ENCODE measurements at places on chromosomes 6 and 20. TPM values are rescaled to one million over a fixed set of nuclear protein-coding genes. Genes with fewer than 3 reads are reported as not detected.

The ZNF184 gene
- 3.9 TPM for total RNA-seq

The DLK2 gene
- not detected for total RNA-seq

The IRF4 gene
- total RNA-seq: 1.1 TPM

The LST1 gene
- total RNA-seq: 8.5 TPM

DNA sequence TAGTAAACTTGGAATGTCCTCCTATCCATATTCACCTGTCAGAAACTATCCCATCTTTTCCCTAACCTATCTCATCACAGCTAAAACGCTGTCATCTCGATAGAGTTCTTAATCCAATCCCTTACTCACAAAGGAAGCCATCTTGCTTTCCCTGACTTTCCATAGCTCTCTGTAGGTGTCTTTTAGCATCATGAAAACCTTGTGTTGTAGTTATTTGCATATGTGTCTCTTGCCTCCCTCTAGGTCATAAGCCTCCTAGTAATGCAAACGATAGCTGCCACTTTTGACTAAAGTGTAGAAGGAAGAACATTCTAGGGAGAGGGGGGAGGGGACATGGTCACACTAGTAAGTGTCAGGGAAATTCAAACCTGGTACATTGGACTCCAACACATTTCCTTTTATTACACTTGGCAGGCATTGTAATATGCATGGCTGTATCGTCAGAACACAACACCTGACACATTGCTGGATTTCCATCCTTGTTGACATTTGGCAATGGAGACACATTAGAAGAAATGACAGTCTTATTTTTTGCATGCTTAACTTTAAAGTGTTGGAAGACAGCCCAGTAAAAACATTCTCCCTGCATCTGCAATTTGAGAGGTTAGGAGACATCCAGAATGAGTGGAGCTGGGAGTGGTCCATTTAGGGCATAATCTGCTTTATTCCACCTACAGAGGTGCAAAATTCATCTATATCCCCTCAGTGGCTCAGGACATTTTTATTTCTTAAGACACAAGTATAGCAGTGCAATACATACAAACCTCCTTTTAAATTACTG lies 283.4 kb downstream of the HAO1 start:
- no peak overlapping the region for H3K27ac ChIP-seq
- H3K36me3 ChIP-seq: no peaks in the 10 kb centered on the region
- no peak for DNase-seq

DNA sequence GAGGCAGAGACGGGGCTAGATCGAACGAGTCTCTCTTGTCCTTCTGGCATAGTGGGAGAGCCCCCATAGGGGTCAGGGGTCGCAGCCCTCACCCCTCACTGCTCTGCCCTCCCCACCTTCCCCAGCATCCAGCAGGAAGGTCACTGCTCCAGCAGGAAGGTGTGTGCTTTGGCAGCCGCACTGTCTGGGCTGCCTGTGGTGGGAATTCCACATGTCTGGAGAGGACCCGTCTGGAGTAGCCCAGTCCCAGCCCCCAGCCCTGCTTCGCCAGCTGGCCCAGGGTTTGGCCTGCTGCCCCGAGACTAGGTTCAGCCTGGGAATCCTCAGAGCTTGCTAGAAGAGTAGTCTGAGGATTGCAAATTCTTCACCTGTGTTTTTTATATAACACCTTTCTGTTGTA lies 2.5 kb upstream of the R3HDML start:
- no peaks in the 10 kb centered on the region for H3K27me3 ChIP-seq
- H3K4me1 ChIP-seq: no peaks in the 10 kb centered on the region
- H3K4me3 ChIP-seq: no peak overlapping the region
- DNase-seq: no peak
- H3K27ac ChIP-seq: no peak overlapping the region
- H3K36me3 ChIP-seq: no peaks in the 10 kb centered on the region

DNA sequence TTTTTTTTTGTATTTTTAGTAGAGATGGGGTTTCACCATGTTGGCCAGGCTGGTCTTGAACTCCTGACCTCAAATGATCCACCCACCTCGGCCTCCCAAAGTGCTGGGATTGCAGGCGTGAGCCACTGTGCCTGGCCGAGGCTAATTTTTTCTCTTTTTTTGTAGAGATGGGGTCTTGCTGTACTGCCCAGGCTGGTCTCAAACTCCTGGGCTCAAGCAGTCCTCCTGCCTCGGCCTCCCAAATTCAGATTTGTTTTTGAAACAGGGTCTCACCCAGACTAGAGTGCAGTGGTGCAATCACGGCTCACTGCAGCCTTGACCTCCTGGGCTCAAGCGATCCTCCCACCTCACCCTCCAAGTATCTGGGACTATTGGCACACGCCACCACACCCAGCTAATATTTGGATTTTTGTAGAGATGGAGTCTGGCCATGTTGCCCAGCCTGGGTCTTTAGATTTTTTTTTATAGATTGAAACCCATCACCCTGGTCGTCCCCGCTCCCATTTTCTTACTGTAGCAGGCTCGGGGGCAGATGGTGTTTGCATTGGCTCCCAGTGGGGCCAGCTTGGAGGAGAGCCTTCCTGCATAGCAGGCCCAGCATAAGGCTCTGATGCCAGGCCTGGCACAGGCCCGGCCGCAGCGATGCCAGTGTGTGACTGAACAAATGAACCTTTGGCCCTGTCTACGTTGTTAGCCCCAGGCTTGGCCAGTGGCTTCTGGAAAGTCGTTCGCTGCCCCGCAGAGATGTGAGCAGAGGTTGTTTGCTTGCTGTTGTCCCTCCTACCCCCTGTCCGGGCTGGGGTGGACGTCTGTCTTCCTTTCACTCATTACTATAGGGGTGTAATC lies 4.3 kb upstream of the MTG2 start:
- no peak for DNase-seq
- H3K4me1 ChIP-seq: peaks cover 3% of the 10 kb centered on the region
- no peaks in the 10 kb centered on the region for H3K27me3 ChIP-seq
- H3K27ac ChIP-seq: no peak overlapping the region
- no peak overlapping the region for H3K4me3 ChIP-seq
- H3K36me3 ChIP-seq: peaks cover 31% of the 10 kb centered on the region

GRCh38 chr6:111354758-111355555 lies 128.1 kb downstream of the REV3L start:
- no peak for DNase-seq
- no peak overlapping the region for H3K4me3 ChIP-seq
- H3K4me1 ChIP-seq: peaks cover 18% of the 10 kb centered on the region

GRCh38 chr6:93079061-93079460 lies 340.3 kb downstream of the EPHA7 start:
- DNase-seq: no peak
- no peaks in the 10 kb centered on the region for H3K27me3 ChIP-seq
- H3K4me1 ChIP-seq: no peaks in the 10 kb centered on the region
- H3K36me3 ChIP-seq: no peaks in the 10 kb centered on the region

DNA sequence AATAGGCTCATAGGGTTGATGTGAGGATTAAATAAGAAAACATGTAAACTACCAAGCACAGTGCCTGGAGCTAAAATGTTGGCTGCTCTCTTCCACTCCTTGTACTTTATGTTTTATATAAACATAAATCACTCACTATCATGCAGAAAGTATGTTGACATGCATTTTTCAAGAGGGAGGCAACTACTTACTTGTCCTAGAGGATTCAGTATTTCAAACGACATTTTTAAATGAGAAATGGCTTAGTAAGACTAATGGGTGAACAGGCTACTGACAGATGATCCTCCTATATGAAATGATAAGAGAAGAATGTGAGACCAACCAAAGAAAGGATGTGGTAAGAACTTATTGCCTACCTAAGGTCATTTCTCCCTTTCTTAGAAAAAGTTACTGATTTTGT lies 21.0 kb downstream of the LATS1 start:
- H3K27ac ChIP-seq: no peak overlapping the region
- H3K27me3 ChIP-seq: no peaks in the 10 kb centered on the region
- no peaks in the 10 kb centered on the region for H3K4me1 ChIP-seq
- H3K36me3 ChIP-seq: peaks cover 24% of the 10 kb centered on the region

Measured in right atrium auricular region (tissue), 2 donors.